NCI-H1092 treated with DMSO at 0.1 percent for 48 hours (cell line): ENCODE measurements at places on chromosomes 12 and 14.
A peak's percentile ranks its signal among the peaks of the same experiment; 100 is the strongest.

DNA sequence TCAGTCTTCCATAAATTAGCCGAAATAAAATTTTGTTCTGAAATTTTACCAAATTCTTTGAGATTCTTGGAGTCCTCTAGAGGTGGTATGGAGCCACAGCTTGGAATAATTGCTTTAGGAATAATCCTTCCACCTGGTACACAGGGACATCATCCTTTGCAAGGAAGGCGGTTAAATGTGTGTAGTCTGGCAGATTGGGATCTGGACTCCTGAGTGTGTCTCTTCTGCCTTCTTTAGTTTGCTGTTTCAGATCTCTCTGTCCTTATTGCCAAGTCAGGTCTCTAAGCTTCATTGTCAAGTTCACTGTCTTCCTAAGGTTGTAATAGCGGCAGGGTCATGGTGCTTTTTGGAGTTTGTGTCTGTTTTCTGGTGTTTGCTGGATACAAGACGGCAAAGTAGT, 393.9 kb upstream of the RGS6 start:
- DNase-seq = no peak

- DNase-seq = no peak
These were observed 63.7 kb upstream of the YARS2 start for GRCh38 chr12:32819424-32819823.

- no peak for DNase-seq
These were observed 75.4 kb downstream of the FUT8 start for GRCh38 chr14:65487783-65488494.

DNA sequence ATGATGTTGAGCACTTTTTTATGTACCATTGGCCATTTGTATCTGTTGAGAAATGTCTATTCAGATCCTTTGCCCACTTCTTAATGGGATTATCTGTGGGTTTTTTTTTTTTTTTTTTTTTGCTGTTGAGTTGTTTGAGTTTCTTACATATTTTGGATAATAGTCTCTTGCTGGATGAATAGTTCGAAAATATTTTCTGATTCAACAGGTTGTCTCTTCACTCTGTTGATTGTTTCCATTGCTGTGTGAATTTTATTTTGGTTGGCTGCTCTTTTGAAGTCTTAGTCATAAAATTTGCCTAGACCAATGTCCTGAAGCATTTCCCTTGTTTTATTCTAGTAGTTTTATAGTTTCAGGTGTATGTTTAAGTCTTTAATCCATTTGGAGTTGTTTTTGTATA, 64.5 kb downstream of the CAND1 start:
- DNase-seq = no peak

DNA sequence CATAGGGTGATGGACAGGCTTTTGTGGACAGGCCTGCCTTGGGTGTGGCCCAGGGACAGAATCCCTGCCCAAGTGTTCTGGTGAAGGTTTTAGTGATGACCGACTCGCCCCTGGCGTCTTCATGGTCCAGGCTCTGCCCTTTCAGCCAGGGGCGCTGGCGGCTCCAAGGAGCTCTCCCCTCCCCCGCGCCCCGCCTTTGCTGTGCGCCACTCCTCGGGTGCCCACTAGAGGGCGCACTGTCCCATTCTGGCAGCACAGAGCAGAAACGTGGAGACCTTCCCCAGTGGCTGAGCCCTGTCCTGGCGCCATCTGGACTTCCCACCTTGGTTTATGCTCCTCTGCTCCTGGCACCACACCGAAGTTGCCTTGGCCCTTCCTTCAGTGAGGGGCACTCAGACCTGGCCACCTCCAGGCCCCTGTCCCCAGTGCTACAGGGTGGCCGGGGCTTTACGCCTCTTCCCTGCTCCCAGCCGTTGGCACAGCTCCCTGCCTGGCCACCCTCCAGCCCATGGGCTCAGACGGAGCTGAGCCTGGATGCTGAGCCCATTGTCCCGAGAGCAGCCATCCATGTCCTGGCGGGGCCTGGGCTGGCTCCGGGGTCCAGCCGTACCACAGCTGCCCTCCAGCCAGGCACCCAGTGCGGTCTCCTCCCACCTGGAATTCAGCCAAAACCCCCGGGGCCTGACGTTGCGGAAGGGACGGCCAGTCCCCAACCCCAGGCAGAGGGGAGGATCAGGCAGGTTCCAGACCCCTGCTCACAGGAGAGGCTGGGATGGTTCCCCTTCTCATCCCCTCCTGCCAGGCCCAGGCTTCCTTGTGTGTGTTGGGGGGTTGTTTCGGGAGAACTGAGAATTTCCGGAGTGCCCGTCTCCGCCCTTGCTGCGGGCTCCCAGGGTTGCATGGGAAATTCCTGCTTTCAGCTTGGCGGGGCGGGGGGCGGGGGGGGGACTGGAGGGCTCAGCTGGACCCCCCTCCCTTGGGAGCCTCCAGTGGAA, 5.6 kb upstream of the CRIP1 start:
- peak; percentile 97 for DNase-seq
